Liver (tissue), 10 donors: ENCODE measurements at places on chromosomes 1 and 21.

DNA sequence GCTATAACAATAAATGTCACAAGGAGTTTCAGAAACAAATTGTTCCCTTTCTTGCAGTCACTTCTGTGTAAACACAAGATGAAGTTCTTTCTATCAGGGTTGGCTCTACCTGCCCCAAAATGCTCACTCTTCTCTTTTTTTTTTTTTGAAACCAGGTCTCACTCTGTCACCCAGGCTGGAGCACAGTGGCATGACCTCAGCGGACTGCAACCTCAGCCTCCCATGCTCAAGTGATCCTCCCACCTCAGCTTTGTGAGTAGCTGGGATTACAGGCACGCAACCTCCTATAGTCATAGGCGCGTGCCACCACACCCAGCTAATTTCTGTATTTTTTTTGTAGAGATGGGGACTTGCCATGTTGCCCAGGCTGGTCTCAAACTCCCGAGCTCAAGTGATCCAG is 10.5 kb upstream of the CTNNBIP1 start:
- no peak for DNase-seq

DNA sequence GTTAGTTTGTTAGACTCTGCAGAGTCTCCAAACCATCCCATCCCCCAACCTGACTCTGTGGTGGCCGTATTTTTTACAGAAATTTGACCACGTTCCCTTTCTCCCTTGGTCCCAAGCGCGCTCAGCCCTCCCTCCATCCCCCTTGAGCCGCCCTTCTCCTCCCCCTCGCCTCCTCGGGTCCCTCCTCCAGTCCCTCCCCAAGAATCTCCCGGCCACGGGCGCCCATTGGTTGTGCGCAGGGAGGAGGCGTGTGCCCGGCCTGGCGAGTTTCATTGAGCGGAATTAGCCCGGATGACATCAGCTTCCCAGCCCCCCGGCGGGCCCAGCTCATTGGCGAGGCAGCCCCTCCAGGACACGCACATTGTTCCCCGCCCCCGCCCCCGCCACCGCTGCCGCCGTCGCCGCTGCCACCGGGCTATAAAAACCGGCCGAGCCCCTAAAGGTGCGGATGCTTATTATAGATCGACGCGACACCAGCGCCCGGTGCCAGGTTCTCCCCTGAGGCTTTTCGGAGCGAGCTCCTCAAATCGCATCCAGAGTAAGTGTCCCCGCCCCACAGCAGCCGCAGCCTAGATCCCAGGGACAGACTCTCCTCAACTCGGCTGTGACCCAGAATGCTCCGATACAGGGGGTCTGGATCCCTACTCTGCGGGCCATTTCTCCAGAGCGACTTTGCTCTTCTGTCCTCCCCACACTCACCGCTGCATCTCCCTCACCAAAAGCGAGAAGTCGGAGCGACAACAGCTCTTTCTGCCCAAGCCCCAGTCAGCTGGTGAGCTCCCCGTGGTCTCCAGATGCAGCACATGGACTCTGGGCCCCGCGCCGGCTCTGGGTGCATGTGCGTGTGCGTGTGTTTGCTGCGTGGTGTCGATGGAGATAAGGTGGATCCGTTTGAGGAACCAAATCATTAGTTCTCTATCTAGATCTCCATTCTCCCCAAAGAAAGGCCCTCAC is at the start of gene OLIG2:
TSS of gene OLIG2 (plus strand) at position 447 of the 954 bp plus-strand sequence. CDS start 928 bp downstream, outside the sequence.
- DNase-seq, result no peak

DNA sequence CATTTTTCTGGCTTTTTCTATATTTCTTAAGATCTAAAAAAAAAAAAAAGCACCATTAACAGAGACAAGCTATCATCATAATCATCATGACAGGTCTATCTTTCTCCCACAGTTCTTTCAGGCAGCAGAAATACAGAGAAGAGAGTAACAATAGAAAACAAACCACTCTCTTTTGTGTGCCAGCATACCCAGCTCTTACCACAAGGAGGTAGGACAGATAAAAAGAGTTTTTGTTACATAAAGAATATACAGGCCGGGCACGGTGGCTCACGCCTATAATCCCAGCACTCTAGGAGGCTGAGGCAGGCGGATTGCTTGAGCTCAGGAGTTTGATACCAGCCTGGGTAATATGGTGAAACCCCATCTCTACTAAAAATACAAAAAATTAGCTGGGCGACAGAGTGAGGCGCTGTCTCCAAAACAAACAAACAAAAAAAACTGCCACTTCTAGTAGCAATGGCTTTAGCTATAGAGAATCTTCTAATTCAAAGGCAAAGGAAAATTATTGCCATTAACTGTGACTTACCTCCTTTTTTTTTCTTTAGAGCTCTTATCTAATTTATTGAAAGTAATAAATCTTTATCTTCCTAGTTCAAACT is 39.7 kb downstream of the ANKRD13C start:
- no peak for DNase-seq

- DNase-seq, result no peak
Measured at GRCh38 chr1:180542113-180542837, 16.5 kb upstream of the OVAAL start.

DNA sequence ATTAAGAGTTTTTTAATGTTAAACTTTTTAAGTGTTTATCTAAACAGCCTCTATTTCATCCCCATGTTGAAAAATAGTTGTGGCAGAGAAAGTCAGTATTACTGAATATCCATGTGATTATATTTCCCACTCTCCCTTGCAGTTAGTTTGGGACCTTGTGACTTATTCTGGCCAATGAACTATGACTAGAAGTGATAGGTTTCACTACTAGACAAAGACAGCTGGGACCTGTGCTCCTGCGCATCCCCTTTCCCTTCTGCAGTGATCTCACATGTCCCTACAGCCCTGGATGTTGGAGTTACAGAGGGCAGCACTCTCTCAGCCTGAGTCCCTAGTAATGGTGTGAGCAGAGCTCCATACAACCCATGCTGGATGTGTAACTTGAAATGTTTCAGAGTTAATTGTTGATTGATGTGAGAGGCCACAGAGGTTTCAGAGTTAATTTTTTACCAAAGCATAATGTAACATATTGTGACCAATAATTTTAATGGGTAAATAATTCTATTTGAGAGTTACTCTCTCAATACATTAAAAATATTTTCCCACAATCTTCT is 18.7 kb upstream of the SAMD13 start:
- DNase-seq, result no peak

DNA sequence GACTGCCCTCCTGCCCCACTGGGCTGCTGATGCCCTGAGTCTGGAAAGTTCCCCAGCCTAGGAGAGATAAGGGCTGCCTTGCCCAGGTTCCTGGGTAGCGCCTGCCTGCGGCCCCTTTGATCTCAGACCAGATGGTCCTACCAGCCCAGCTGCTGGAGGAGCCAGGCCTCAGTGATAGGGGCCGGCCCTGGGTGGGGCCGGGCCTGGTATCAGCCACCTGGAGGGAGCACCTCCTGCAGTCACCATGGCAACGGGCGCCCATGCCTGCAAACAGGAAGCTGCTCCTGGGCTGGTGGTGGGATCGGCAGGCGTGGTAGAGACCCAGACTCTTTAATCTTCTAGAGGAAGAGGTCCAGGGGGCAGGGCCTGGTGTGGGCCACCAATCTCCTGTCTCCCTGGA is 119.7 kb upstream of the WNT4 start:
- peak; percentile 68 for DNase-seq

- DNase-seq, result no peak
Measured at GRCh38 chr1:226945106-226945857, 5.2 kb downstream of the COQ8A start.

DNA sequence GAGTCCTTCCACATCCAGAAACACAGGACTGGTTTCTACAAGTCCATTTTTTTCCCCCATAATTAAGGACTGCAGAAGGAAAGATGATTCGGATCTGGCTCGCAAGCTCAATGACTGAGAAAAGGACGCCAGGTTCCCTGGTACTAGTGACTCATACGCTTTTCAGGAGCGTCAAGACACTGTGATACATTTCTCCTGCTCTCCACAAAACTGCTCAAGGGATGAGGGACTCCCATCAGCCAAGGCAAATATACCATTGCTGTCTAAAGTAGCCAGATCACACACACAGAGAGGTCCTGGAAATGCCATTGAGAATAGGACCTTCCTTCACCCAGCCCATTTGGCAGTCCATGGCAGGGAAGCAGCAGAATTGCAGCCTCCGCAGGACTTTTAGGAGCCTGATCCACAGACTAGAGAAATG is 253.6 kb upstream of the IRF2BP2 start:
- no peak for DNase-seq

- DNase-seq, result no peak
Measured at GRCh38 chr1:6330410-6330911, 63.1 kb downstream of the ACOT7 start.

GRCh38 chr1:117821774-117822482 is 107.5 kb downstream of the GDAP2 start:
- no peak for DNase-seq

GRCh38 chr1:175338387-175339135 is 146.0 kb upstream of the KIAA0040 start:
- peak; percentile 40 for DNase-seq

DNA sequence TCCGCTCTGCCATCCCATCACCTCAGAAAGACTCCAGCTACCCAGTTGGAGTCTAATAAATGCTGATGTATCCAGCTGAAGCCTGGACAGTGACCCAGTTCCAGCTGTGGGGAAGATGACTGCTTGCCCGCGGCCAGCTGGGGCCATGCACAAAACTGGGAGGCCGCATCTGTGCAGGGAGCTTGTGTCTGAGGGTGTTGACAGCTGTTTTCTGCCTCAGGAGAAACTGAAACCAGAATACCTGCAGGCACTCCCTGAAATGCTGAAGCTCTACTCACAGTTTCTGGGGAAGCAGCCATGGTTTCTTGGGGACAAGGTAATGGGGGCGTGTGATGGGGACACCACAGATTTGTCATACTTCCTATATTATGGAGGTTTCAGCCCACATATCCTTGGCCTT is 3.2 kb downstream of the GSTM2 start:
- DNase-seq, result no peak
